Esophagus squamous epithelium (tissue), 5 donors: ENCODE measurements at places on chromosomes 11 and 22.

DNA sequence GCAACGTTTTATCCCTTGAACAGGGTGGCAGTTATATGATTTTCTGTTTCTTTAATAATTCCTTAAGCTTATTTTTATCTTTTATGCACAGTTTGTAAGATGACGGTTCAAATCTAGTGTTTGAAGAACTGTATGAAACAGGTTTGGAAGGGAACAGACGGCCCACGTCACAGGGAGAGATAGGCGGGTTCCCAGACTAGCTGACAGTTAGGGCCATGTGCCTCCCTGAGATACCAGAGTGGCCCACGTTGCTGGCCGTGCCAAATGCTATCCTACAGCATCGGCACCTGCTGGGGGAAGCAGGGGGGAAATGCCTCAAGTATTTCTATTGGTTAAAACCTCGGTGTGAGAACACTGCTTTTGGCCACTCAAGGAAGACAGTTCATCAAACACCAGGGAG lies 50.2 kb upstream of the BID start:
- no peak for DNase-seq

DNA sequence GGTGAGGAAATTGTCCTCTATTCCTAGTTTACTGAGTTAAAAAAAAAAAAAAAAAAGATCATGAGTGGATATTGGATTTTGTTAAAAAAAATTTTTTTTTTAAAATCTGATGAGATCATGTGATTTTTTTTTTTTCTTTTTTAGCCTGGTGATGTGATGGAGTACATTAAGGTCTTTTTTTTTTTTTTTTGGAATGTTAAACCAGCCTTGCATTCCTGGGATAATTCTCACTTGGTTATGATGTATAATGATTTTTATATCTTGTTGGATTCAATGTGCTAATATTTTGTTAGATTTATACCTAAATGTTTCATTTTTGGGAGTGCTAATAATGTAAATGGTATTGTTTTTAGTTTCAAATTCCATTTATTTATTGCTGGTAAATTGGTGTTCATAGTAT lies 43.3 kb downstream of the DDX10 start:
- no peak for DNase-seq

- no peak for DNase-seq
These were observed 13.1 kb downstream of the MRGPRG start for GRCh38 chr11:3205261-3206155.

GRCh38 chr11:91761406-91762025 lies 463.1 kb upstream of the FAT3 start:
- no peak for DNase-seq

DNA sequence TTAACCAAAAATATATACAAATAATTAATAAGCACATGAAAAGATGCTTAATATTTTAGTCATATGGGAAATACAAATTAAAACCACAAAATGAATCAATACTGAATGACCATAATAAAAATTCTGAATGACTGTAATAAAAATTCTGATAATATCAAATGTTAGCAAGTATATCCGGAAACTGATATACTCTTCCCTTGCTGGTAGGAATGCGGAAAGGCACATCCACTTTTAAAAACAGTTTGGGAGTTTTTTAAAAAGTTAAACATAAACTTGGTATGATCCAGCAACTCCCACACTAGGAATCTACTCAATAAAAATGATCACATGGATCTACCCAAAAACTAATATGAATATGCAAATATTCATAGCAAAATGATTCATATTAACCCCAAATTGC lies 30.8 kb upstream of the GRIA4 start:
- DNase-seq: no peak

- DNase-seq: no peak
These were observed 32.6 kb downstream of the PPFIA1 start for GRCh38 chr11:70303070-70303469.

DNA sequence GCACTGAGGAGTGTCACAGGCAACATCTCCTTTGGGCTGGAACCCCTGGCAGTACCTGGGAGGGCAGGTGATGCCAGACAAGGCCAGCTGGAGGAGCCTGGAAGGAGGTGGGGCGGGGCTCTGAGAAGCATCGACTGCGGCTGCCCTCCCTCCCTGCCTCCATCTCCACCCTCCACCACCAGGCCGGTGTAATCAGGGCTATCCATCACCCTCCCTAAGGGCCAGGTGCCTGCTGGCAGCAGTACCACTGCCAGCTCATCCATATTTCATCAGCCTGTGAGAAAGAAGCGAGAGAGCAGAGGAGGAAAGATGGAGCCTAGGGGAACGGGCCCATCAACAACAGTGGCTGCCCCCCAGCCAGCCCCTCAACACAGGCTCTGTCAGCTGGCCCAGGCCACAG lies 51.4 kb upstream of the RASD2 start:
- DNase-seq: no peak

DNA sequence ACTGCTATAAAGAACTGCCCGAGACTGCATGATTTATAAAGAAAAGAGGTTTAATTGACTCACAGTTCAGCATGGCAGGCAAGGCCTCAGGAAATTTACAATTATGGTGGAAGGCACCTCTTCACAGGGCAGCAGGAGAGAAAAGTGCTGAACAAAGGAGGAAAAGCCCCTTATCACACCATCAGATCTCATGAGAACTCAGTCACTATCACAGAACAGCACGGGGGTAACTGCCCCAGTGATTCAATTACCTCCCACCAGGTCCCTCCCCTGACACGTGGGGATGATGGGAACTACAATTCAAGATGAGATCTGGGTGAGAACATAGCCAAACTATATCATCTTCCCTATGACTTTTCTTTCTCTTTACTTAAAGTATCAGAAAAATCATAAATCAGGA lies 104.0 kb upstream of the SYN3 start:
- DNase-seq: no peak

- DNase-seq: no peak
These were observed 722.2 kb upstream of the TENM4 start for GRCh38 chr11:80163011-80163410.

DNA sequence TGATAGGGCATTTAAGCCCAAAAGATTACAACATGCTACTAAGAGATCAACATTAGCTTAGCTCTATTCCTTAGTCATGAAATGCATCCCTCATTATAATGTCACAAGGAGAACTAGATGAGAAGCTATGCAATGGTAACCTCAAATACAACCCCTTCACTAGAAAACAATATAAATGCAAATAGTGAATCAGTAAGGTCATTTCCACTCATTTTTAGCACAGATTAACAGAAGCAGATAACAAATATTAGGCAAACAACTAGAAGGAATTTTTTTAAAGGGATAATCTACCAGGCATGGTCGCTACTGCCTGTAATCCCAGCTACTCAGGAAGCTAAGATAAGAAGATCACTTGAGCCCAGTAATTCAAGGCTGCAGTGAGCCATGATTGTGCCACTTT lies 28.2 kb downstream of the SIK3 start:
- no peak for DNase-seq

GRCh38 chr11:126587541-126587940 lies 232.1 kb downstream of the ST3GAL4 start:
- DNase-seq: no peak

GRCh38 chr22:30843245-30843644 lies 125.3 kb downstream of the MORC2 start:
- no peak for DNase-seq

DNA sequence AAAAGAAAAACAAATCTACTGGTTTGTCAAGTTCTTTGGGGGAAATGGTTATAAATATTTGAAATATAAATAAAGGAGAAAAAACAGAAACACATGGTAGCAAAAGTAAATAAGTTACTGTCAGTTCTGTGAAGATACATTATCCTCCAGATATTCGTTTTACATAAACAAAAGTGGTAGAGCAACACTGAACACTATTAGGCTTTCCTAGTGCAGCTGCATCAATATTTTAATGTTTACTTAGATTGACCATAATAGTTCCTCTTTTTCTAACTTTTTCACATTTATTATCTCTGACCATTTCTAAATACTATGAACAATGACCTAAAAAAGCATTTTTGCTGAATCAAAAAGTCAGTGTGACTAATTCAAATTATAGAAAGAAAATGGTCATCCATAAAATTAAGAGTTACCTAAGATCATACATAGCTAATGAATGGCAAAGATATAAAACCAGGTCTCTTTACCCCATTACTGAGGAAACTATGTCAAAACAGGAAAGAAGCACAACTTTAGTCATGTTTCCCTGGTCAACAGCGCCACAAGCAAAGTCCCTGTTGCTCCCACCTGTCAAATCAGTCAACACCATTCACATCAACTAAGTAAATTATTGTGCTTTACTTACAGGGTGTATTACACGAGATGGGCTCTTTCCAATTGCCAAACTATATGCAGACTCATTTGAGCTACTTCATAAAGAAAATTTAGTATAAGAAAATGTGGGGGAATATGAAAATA lies 38.5 kb downstream of the SBF2 start:
- no peak for DNase-seq
